ENCODE measurements at places on chromosomes 3 and 15. TPM values are rescaled to one million over a fixed set of nuclear protein-coding genes. Genes with fewer than 3 reads are reported as not detected.

PLSCR5 gene
- total RNA-seq = not detected

ATP13A5 gene
- not detected for total RNA-seq

DPPA2 gene
- total RNA-seq = not detected

P2RY14 gene
- not detected for total RNA-seq

IRAK2 gene
- total RNA-seq = 22.1 TPM

PTH1R gene
- total RNA-seq = not detected

EFCC1 gene
- total RNA-seq = 0.13 TPM

XCR1 gene
- total RNA-seq = not detected

CCDC54 gene
- total RNA-seq = not detected

TGM5 gene
- total RNA-seq = not detected

C3orf70 gene
- total RNA-seq = 2.9 TPM

LIPH gene
- total RNA-seq = 0.07 TPM

COL7A1 gene
- total RNA-seq = 0.14 TPM

CIP2A gene
- total RNA-seq = 72.9 TPM

ATP2B2 gene
- not detected for total RNA-seq

SUMF1 gene
- total RNA-seq = 58.4 TPM

SAMD7 gene
- not detected for total RNA-seq

CAMK2N2 gene
- total RNA-seq = not detected

GOLGA8B gene
- total RNA-seq = 35.5 TPM

CAPN3 gene
- total RNA-seq = 0.57 TPM

UCN2 gene
- not detected for total RNA-seq

C3orf85 gene
- total RNA-seq = not detected

KY gene
- total RNA-seq = not detected

CHRD gene
- total RNA-seq = 0.13 TPM

SPATA12 gene
- total RNA-seq = 0.07 TPM

FILIP1L gene
- 30.9 TPM for total RNA-seq

SLC15A2 gene
- total RNA-seq = 0.36 TPM

TNIK gene
- total RNA-seq = 61.7 TPM

DAZL gene
- total RNA-seq = not detected

CPLX3 gene
- not detected for total RNA-seq

ITIH1 gene
- not detected for total RNA-seq

FSD2 gene
- total RNA-seq = under 0.01 TPM

CYP1A2 gene
- not detected for total RNA-seq

LMAN1L gene
- under 0.01 TPM for total RNA-seq

ARHGAP31 gene
- 75.4 TPM for total RNA-seq

HDAC11 gene
- 4.1 TPM for total RNA-seq

NOX5 gene
- total RNA-seq = 0.07 TPM

TM6SF1 gene
- total RNA-seq = 42.3 TPM

TF gene
- total RNA-seq = not detected

MORC1 gene
- not detected for total RNA-seq

ZNF80 gene
- total RNA-seq = not detected

CCR3 gene
- not detected for total RNA-seq

A4GNT gene
- total RNA-seq = not detected

XRN1 gene
- total RNA-seq = 68.5 TPM

FANCD2OS gene
- not detected for total RNA-seq

RPUSD3 gene
- total RNA-seq = 30.1 TPM

CLCN2 gene
- 3.3 TPM for total RNA-seq

NLGN1 gene
- 52.5 TPM for total RNA-seq

CCR1 gene
- not detected for total RNA-seq

SPPL2A gene
- total RNA-seq = 96.6 TPM

EDC3 gene
- total RNA-seq = 18.3 TPM

CFAP100 gene
- not detected for total RNA-seq

CNTN3 gene
- total RNA-seq = 2.3 TPM

ADAMTS9 gene
- 392 TPM for total RNA-seq

DUOXA1 gene
- total RNA-seq = not detected

CIAO2A gene
- total RNA-seq = 83.8 TPM
